ENCODE measurements at places on chromosomes 1 and 21.
A peak's percentile ranks its signal among the peaks of the same experiment; 100 is the strongest.

DNA sequence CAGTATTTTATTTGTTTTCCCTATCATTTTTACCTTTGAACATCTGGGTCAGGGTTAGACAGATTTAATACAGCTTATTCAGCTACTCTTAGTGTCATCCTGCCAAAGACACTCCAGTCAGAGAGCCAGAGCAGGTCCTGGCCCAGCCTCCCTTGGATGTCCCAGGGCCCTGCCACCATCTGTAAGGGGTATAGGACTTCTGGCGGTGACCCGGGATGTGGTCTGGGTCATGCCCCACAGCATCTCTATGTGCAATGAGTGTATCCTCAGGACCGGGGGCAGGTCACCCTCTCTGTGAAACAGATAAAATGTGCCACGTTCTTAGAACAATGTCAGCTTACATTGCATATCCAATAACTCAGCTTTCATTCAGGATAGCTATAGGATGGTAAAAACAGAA lies 37.8 kb upstream of the PRSS38 start:
- no peak for DNase-seq

- no peak for DNase-seq
Measured at GRCh38 chr1:100266741-100267140, 725 bp downstream of the RTCA start.

GRCh38 chr1:207028884-207029650 lies 3.5 kb downstream of the C1orf116 start:
- DNase-seq: no peak

GRCh38 chr1:226903819-226904716 lies 33.7 kb downstream of the PSEN2 start:
- no peak for DNase-seq

DNA sequence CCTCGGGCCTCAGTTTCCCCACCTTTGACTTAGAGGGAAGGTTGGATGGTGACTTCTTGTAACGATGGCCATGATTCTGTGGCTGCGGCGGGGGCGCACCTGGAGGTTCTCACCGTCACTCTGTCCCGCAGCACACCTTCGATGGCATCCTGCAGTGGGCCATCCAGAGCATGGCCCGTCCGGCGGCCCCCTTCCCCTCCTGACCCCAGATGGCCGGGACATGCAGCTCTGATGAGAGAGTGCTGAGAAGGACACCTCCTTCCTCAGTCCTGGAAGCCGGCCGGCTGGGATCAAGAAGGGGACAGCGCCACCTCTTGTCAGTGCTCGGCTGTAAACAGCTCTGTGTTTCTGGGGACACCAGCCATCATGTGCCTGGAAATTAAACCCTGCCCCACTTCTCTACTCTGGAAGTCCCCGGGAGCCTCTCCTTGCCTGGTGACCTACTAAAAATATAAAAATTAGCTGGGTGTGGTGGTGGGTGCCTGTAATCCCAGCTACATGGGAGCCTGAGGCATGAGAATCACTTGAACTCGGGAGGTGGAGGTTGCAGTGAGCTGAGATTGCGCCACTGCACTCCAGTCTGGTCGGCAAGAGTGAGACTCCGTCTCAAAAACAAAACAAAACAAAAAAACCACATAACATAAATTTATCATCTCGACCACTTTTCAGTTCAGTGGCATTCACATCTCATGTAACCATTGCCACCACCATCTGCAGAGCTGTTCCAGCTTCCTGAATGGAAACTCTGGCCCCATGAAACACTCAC lies 2.1 kb upstream of the PFKL start:
- DNase-seq: peak; percentile 42

- DNase-seq: no peak
Measured at GRCh38 chr1:7444363-7444762, 326.7 kb upstream of the VAMP3 start.

GRCh38 chr1:87089823-87090222 lies 175.4 kb downstream of the HS2ST1 start:
- DNase-seq: no peak

- peak; percentile 2 for DNase-seq
Measured at GRCh38 chr1:191368891-191369654, 789.2 kb upstream of the RGS18 start.

DNA sequence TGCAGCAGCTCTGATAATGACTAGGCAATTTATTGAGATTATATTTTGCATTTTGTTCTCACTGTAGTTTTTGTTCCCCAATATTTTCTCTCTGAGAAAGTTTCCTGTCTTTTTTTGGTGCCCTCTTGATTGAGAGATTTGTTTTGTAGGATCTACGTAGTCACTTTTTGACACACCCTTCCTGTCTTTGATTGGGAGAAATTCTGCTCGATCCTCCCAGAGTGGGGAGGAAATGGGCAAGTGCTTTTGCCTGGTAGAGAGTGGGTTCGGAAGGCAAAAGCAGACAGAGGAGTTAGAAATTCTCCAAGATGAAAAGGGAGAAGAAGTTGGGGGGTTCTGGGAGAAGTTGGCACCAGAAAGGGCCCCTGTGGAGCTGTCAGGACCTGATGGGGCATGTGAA lies 42.1 kb upstream of the SYT6 start:
- DNase-seq: no peak

GRCh38 chr1:85111695-85112094 lies 63.4 kb upstream of the MCOLN3 start:
- DNase-seq: no peak

DNA sequence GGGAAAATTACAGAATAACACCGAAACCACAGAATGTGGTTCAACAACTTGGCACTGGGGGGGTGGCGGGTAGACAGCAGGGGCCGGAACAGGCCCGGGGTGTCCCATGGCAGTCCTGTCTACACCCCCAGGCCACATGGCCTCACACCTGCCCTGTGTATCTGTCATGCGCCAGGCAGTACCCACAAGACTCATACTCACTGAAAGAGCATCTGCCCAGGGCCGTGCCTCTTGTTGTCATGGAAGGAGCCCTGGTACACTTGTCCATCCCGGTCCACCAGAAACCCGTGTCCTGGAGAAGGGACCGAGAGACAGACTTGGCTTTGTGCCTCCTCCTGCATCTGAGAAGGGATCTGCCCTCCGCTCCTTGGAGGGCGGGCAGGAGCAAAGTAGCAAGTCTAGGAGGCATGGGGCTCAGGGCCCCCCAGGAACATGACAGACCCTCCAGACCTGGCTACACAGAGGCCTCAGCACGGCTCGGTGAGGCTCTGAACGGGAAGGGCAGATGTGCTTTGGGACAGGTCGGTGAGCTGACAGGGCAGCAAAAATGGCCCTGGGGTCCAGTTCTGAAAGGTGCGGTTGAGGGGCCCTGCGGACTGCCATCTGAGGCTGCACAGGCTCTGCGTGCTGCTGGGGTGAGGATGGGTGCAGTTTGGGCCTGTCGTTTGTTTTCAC lies 5.6 kb downstream of the MORN1 start:
- DNase-seq: no peak

DNA sequence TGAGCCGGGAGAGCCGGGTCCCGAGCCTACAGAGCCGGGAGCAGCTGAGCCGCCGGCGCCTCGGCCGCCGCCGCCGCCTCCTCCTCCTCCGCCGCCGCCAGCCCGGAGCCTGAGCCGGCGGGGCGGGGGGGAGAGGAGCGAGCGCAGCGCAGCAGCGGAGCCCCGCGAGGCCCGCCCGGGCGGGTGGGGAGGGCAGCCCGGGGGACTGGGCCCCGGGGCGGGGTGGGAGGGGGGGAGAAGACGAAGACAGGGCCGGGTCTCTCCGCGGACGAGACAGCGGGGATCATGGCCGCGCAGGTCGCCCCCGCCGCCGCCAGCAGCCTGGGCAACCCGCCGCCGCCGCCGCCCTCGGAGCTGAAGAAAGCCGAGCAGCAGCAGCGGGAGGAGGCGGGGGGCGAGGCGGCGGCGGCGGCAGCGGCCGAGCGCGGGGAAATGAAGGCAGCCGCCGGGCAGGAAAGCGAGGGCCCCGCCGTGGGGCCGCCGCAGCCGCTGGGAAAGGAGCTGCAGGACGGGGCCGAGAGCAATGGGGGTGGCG lies 371 bp downstream of the ARID1A start:
- DNase-seq: no peak

DNA sequence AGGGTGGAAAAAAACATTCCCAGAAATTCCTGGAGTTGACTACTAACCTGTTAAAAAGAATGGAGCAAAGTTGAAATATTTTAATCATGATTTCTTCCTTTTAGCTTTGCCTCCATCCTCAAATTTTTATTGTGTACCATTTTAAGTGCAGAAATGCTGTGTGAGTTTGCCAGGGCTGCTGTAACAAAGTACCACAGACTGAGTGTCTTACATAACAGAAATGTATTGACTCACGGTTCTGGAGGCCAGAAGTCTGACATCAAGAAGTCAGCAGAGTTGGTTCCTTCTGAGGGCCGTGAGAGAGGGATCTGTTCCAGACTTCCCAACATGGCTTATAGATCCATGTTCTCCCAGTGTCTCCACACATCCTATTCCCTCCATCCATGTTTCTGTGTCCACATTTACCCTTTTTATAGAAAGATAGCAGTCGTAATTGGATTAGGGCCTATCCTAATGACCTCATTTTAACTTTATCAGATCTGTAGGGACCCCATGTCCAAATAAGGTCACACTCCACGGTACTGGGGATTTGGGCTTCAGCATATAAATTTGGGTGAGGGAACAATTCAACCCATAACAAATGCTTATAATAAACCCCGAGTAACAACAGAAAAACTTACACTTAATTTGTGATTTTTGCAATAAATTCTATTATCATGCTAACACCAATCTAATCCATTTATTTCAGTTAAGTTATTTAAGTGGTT lies 12.7 kb downstream of the SNX7 start:
- DNase-seq: no peak

DNA sequence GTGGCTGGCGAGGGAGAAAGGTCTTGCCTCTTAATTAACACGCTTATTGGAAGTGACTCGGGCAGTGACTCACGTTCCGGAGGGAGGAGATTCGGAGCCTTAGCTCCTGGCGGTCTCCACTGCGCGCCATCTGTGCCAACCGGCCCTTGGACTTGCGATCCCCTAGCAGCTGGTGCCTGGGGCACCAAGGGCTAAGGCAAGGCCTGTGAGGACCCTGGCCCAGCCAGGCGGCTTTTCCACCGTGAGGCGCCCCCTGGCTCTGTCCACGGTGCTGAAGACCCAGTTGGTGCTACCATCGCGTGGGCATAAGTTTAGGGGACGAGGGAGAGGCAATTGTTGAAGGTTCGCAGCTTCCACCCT lies 1.3 kb upstream of the SYT6 start:
- DNase-seq: no peak

DNA sequence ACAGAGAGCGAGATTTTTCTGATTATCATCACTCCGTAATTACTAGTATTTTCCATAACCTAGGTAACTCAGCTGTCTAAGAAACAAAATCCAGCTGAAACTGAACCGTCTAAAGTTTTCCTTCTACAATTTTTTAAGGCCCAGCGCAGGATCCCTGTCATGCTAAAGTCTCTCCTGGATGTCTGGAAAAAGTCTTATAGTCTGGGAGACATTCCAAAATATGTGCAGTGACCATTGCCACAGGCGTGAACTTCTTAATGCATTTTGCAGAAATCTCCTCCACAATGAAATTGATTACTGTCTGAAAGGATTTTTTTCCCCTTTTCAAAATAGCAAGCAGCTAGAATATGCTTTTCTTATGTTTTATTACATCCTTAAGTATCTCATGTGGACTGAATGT lies 209.3 kb upstream of the C1orf105 start:
- DNase-seq: no peak

DNA sequence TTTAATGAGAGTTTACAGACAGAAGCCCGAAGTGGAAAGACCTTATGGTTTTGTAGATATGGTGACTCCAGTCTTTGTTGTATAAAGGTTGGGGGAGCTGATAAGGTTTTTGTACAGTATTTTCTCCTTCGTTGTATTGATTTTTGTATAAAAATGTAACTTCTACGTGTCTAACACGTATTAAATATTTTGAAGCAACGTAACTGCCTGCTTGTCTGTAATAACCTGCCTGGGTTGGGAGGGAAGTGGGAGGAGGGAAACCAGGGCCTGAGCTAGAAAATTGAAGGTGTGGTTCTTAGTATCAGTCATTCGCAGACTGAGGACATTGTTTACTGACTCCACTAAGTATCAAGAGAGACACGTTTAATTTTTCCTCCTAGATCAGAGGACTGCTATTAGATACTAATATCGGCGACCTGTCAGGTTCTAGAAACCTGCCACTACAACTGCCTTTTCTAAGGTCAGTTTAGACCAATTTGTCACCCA lies 2.2 kb downstream of the IER5 start:
- no peak for DNase-seq

GRCh38 chr1:230746617-230747016 lies 571 bp upstream of the CAPN9 start:
- DNase-seq: no peak

DNA sequence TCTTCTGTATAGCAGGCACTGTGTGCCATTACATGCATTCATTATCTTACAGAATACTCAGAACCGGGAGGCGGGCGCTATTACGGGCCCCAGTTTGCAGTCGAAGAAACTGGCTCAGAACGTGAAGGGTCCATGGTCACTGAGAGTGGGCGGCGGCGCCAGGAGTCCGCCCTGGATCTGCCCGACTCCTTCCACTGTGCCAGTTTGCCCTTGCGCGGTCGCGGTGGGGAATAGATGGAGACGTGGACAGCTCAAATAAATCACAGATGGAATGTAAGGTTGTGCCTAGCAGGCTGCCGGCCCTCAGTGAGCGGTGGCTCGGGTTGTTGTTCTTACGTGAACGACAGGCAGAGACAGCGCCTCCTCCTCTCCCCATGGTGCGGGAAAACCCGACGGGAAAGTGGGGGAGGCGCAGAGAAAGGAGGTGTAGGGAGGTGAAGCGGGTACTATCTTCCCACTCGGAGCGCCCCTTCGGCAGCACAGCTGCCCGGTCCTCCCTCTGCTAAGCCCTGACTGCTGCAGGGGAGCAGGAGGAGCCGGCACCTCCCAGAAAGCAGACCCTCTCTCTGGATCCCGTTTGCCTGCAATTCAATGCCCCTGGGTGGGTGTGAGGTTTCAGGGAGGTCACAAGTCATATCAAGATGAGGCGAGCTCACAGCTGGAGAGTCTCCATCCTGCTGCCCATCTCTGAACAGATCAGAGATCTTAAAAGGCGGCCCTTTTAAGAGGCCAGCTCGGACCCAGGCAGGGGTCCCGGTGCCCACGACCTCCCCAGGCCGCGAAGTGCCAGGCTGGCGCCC lies 1.1 kb downstream of the COL9A2 start:
- no peak for DNase-seq

GRCh38 chr1:3457910-3458883 lies 3.7 kb downstream of the ARHGEF16 start:
- no peak for DNase-seq

DNA sequence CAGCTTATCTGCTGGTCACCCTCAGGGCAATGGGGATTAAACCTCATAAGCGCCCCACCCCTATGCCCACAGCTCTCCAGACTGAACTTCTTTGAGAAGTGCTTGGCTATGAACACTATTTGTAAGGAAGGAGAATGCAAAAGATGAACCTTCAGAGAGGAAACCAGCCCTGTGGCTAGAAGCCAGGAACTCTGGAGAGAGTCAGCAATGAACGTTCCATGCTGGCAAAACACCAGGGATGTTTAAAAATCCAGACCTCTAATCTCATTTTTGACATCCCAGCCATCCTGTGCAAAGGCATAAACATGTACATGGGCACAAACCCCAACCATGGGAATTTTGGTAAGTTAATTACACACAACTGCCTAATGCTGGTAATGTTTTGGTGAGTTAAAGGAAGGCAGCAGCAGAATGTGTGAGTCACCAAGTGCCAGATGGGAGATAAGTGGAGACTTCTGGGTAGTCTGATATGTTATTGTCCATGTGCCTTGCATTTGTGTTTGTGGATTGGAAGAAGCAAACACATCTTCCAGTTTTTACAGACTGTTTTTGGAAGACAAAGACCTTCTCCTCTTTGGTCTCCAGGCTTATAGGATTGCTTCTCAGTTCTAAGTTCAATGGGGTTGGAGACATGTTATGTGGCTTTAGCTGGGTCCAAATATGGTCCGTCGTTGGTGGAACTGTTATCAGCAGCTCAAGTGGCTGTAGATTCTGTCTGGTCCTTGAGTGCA lies 174.1 kb upstream of the ETV3 start:
- no peak for DNase-seq

GRCh38 chr1:180603223-180603849 lies 28.5 kb upstream of the XPR1 start:
- DNase-seq: no peak
